Natural killer cell treated with Interleukin-12 subunit alpha and Interleukin-12 subunit beta and Interleukin-15 and Interleukin-18, amount 100 ng/mL, for 72 hours (primary cell): ENCODE measurements at places on chromosomes 7 and 10.

- DNase-seq = no peak
These were observed 84.9 kb downstream of the C10orf105 start for GRCh38 chr10:71634531-71635164.

- DNase-seq = no peak
These were observed 758.6 kb upstream of the IGFBP3 start for GRCh38 chr7:46679671-46680070.

DNA sequence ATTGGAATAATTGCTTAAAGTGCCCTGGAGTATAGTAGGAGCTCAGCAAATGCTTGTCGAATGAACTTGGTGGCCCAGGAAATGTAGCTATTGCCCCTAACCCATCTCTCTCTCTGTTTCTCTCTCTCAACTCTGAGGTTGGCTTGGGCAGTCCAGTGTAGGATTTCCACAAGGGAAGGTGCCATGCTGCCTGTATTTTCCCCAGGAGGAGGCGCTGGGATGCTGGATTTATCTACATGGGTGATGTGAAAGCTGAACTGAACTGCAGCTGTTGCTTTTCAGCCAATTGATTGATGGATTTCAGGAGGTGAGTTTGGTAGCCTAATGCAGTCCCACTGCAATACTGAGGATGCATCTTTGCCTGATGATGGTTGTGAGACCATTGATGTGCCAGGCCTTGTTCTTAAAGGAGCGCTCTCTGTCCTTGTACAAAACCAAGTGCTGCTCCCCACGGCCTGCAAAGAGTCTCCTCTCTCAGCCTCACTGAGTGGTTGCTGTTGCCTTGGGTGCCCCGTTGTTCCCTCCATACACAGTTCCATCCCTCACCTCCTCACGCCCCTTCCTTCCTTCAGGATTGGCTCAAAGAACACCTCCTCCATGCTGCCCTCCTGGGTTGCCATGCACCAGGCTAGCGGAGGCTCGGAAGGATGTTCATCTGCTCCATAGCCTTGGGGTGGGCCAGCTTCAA is 200.6 kb downstream of the GLRX3 start:
- no peak for DNase-seq

DNA sequence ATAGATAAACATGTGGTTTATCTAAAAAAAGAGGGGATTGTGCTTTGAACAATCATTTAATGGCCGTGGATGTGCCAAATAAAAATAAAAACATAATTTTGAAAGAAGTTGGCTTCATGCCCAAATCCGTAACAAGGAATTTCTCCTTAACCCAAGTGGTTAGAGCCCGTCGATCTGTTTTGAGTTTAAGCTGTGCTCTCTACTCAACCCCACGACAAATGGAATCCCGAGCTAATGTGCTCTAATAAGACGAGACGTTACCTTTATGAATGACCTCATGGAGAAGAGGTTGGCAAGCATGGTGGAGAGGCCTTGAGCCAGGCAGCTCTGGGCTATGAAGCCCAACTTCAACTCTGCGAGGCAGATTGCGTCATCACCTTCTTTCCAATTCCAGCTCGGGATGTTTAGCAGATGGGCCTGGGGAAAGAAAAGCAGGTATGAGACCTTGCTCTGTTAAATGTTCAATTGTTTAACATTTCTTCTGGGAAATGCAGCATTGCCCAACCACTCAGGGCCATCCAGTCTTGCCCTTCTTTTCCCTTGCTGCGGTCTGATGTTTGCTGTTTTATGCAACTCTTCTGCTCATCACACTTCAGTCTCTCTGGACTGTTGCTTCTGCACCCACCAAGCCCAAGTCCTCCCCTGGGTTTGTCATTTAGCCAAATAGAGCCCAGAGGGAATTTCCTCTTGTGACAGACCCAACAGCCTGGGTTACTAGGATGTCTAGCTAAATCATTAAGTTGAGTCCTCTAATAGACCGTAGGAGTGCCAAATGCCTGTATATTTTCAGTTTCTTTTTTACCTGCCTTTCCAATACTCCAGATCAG is 564.6 kb downstream of the KCNMA1 start:
- no peak for DNase-seq

- DNase-seq = no peak
These were observed 493 bp downstream of the WDR91 start for GRCh38 chr7:135210888-135211178.

GRCh38 chr10:103685880-103686669 is 169.3 kb downstream of the SH3PXD2A start:
- DNase-seq = no peak

DNA sequence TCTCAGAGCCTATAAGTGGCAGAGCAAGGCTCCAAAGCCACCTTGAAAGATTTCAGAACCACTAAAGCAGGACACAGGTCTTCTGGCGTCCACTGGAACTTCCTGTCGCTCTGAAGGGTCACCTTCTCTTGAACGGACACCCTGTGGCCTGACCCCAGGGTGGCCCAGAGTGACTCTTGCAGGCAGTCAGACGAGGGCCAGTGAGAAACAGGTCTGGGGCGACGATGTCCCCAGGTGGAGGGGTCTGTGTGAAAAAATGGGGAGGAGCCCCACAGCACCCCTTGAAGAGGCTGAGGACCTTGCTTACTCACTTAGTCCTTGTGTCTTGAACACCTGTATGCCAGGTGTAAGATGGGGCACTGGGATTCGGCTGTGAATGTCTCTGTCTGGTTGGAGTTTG is 946 bp upstream of the RASGEF1A start:
- no peak for DNase-seq

DNA sequence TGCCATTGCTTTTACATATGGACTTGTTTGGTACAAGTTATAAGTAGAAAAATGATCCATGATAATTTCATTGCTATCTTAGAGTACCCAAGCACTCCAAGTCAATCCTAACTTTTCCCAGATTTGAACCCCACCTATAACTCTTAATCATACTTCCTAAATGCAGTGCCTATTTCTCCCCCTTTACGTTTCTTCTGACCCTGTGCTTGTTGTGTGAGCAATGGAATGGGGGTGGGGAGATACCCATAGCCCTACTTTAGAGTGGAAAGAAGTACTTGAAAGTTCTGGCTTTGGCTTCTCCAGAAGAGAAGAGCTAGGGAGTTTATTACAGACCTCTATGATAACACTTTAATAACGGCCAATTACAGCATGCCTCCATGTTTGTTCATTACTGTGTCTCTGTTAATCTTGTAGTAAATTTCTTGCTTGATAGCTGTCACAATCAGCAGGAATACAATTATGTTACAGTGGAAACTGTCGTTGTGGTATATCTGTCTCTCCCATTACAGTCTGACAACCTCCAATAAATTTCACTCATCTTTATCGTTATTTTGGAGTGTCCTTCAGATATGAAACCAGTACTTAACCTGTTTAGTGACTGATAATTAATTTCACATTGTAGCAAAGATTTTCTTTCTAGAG is 34.0 kb downstream of the CNPY1 start:
- DNase-seq = no peak

- no peak for DNase-seq
These were observed 10.4 kb downstream of the GRM3 start for GRCh38 chr7:86653919-86654659.

GRCh38 chr10:14548474-14548873 is 217.8 kb upstream of the FRMD4A start:
- no peak for DNase-seq

DNA sequence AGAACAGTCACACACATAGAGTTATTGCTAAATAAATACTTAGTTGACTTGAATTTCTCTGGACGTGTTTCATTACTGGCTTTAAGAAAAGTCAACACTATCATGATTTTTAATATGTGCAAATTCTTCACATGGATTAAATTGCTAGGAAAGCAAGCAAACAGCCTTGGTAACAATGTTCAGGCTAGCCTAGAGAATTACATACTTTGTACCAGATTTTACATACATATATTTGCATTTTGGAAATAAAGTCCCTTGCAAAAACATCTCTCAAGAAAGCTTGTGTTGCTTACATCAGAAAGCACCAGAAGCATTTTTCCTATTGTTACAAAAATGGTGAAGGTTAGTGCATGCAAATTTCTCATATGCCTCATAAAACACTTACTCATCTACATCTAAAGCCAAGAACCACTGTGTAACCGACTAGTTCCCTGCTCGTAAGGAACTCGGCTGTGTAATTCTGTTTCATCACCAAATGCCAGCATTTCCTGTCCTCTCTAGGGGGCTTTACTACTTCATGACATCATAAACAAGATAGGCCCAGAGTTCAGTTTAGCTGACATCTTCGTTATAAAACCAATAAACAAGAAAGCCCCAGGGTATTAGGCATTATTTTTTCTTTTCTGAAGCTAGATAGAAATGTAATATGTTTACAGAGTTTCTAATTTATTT is 87.8 kb downstream of the CFAP58 start:
- no peak for DNase-seq

GRCh38 chr7:12635830-12636229 is 51.6 kb upstream of the ARL4A start:
- DNase-seq = no peak

- no peak for DNase-seq
These were observed 121.8 kb upstream of the AFAP1L2 start for GRCh38 chr10:114526126-114526503.

DNA sequence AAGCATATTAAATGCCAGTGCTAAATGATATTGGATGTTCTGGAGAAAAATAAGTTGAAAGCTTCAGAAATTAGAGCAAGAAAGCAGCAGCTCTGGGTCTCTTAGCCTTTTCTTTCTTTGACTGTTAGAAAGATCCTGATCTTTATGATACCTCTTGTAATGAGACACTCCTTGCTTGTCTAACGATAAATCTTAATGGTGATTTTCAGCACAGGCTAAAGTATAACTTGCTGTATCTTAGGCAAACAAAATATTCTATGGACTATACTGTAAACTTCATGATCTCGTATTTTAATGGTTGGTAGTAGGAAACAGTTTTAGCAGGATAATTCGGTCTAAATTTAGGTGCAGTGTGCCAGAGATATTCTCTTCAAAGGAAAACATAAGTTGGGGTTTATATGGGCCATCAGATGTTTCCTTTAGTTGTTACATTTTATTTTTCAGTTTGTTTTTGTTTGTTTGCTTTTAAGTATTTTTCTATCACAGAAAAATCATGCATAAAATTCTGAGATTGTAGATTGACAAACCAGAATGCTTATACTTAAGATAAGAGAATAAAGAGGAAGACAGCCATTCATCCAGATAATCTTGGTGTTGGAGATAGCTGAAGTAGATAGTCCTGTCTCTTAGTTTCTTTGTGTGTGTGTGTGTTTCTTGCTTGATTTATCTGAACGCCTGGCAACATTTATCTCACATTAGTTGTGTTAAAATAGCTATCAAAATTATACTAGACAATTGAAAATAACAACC is 4.7 kb downstream of the CASD1 start:
- no peak for DNase-seq

DNA sequence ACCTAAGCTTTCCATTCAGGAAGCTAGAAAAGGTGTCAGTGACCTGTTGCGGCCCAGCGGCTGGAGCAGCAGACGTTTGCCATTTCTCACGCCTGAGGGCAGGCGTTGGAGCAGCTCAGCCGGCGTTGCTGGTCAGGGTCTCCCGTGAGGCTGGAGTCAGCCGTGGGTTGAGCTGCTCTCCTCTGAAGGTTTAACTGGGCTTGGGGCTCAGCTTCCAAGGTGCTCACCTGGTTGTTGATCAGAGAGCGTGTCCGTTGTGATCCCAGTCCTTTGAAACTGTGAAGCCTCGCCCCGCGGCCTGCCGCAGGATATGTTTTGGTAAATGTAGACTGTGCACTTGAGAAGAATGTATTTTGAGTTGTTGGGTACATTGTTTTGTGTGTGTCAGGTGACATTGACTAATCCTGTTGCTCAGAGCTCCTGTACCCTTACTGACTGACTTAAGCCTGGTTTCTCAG is 20.6 kb upstream of the PWWP2B start:
- DNase-seq = peak; percentile 10

- no peak for DNase-seq
These were observed 7.8 kb upstream of the NMT2 start for GRCh38 chr10:15176269-15176668.

DNA sequence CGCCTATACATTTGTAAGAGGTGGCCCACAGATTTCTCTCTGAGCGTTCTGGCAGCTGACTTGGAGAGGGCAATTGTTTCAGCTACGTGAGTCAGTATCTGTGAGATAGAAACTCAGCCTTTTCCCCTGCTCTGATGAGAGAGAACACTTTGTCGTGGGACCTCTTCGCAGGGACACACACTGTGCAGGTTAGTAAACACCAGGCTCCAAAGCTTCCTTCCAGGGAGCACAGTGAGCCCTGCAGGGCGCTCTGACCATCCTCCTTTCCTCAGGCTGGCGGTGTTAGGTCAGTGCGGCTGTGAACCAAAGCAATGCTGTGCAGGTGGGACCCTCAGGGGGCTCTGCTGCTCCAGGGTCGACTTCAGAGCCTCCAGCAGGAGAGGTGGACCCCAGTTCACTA is 152.2 kb upstream of the TCF7L2 start:
- no peak for DNase-seq

DNA sequence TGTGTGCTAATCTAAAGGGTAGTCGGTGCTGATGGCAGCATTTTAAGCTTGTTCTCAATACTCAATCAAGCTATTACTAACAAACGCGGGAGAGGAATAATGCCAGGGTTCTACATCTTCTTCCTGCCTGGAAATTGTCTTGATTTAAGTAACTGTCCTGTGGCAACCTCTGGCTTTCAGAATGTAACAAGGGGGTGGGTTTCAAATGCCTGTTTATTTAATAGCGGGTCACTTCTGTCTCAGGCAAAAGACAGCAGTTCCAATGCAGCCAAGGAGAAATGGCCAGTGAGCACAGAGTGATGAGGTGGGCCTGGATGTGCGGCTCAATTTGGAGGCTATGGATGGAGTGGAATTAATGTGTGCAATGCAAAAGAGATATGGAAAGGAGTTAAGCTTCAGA is 692.4 kb downstream of the KCNMA1 start:
- DNase-seq = no peak

DNA sequence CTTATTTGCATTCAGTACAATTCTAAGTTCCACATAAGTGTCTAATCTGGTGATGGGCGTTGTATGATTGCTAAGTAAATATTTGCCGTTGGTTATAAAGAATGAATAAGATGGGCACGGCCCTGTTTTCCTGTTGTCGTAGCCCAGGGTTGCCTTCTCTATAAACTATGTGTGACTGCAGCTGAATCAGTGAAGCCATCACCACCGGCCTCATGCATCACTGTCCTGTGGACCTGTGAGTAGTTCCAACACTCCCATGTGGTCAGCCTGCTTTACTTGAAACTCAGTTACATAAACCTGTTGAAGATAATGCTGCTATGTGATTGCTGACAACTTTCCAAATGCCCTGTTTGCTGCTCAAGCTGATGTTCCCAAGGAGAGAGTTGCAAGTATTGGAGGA is 21.6 kb upstream of the KLF6 start:
- DNase-seq = no peak

DNA sequence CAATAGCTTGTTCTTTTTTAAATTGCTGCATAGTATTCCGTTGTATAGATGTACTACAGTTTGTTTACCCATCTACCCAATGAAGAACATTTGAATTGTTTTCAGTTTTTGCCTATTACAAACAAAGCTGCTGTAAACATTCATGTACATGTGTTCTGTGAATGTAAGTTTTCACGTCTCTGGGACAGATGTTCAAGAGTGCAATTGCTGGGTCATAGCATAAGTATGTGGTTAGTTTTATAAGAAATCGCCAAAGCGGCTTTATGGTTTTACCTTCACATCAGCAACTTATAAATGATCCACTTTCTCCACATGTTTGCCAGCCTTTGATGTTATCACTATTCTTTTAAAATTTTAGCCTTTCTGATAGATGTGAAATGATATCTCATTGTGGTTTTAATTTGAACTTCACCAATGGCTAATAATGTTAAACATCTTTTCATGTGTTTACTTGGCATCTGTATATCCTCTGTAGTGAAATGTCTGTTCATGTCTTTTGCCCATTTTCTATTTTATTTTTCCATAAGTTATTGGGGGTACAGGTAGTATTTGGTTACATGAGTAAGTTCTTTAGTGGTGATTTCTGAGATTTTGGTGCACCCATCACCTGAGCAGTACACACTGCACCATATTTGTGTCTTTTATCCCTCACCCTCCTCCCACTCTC is 73.5 kb downstream of the TBXAS1 start:
- DNase-seq = no peak
